ENCODE measurements at places on chromosomes 7 and 10.

- DNase-seq = no peak
These were observed 4.3 kb downstream of the EN2 start for GRCh38 chr7:155462163-155462735.

DNA sequence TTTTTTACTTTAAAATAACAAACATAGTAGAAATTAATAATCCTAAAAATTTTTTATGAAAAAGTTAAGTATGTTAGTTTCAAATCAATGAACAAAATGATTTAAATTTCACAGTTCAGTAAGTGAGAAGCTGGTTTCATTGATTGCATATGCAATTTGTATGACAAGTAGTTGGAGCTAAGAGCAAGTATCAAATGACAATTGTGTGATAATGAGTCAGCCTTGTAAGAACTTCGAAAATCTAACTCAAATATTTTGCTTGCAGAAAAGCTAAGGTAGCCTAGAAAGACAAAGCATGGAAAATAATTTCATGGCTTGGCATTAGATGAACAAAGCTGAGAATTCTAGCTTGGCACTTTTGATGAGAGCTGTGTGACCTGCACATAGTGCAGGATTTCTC is 111.5 kb downstream of the HDAC9 start:
- DNase-seq = no peak

DNA sequence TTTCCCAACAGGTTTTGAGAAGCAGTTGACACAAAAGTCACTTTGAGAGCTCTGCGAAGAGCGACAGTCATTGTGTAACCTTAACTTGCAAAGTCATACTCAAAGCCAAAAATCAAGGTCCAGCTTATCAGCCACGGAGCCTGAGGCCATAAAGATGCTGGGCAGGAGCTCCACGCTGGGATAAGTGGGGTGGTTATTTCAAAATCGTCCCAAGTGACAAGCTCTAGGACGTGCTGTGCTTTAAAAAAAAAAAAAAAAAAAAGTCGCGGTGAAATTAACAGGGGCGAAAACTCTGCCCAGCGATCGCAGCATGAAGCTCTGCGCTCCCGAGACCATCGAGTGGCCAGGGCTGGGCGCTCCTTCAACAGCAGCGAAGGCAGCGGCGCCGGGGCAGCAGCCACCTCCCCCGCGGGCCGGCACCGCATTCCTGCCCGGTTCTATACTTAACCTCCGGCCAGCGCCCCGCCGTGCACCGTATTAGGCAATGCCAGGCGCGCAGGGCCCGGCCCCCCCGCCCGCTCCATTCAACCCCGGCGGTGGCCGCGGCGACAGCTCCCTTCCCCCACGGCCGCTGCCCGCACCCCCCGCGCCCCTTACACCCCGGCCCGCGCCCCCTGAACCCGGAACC is 657 bp downstream of the HACD1 start:
- peak; percentile 74 for DNase-seq

GRCh38 chr10:78948621-78949030 is 120.1 kb upstream of the ZMIZ1 start:
- DNase-seq = no peak

GRCh38 chr10:63256009-63256773 is 123.1 kb downstream of the NRBF2 start:
- no peak for DNase-seq

GRCh38 chr10:46220872-46221538 is 65.8 kb upstream of the ANTXRL start:
- no peak for DNase-seq

GRCh38 chr10:133445268-133445732 is 8.4 kb upstream of the SCART1 start:
- DNase-seq = no peak

DNA sequence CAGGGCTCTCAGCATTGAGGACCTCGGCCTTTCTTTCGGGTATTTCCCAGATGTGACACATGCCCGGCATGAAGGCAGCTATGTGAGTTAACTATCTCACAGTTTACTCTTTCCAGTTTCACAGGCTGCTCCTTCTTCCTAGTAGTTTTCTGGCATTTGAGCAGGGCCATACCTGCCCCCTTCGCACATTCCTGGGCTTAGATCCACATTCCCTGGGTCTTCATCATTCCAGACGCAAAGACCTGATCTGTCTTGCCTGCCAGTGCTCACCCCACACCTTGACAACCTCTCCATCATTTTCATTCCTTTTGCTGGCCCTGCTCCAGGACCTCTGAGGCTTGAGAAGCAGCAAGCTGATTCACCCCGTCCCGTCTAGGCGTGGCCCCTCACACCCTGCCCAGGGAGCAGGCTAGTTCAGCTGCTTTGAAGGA is 227.5 kb downstream of the WDR11 start:
- peak; percentile 56 for DNase-seq

- peak; percentile 68 for DNase-seq
These were observed 1.2 kb downstream of the PPP1R9A start for GRCh38 chr7:94908323-94909178.

DNA sequence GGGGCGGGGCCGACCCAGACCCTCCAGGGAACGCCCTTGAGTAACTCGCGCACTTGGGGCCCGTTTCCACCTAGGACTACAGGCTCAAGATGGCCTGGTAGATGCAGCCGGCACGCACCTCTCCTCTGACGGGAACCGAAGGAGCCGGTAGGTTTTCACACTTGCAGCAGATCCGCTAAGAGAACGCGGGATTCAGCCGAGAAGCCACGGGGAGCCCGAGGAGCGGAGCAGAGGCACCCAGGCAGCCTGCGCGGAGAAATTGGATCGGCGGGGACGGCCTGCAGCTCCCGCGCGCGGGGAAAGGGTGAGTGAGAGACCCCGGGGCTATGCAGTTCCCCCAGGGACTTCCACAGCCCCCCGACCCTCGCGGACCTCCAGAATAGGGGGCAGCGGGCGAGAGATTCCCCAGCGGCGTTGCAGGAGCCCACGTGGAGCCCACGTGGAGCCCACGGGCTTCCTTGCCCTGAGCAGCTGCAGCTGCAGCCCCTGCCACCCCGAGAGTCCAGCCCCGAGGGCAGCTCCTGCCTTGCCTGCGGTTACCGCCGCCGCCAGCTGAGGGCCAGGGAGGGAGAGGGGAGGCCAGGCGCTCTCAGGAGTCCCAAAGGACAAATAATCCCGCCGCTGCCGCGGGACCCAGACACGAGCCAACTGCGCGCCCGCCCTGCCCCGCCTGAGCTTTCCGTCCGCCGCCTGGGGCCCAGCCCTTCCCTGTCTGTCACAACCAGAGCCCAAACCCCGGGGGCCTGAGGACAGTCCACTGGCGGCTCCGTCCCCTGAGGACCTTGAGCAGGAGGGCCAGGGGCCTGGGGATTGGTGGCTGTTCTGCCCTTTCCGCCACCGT is 13.1 kb downstream of the IFT22 start:
- DNase-seq = peak; percentile 92

- no peak for DNase-seq
These were observed 131.6 kb downstream of the PKD1L1 start for GRCh38 chr7:47816647-47817046.

Measured in LoVo (cell line).